ENCODE measurements at places on chromosomes 2 and 18.
A peak's percentile ranks its signal among the peaks of the same experiment; 100 is the strongest.

DNA sequence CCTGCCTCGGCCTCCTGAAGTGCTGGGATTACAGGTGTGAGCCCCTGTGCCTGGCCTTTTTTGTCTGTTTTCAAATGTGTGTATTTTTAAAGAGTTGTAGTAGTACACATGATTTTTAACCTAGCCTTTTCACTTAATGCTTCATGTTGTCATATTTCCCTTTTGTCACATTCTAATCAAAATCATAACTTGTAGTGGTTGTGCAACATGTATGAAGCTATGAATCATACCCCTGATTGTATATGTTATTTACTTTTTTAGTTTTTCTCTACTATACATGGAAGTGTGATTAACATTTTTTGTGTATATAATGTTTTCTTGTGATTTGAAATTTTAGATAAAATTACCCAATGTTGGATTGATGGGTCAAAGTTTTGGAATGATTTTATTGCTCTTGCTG, 8.5 kb downstream of the GEN1 start:
- no peak for DNase-seq

GRCh38 chr2:218252509-218253231, 8.1 kb upstream of the GPBAR1 start:
- no peak for DNase-seq

DNA sequence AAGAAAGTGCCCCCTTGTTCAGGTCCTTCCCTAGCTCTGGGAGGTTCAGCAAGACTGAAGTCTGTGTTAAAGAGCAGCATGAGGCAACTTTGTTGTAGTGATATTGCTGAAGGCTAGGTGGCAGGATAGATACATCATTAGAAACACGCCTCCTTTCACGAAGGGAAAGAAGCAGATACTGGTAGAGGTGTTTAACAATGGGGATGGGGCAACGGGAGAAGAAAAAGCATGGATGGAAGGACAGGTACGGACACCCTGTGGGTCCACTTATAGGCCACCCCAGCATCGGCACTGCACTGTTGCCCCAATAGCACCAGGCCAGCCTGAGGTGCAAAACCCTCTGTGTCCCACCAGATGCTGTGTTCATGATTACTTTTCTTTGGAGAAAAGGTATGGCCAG, 3.5 kb upstream of the IGFBP5 start:
- DNase-seq: peak; percentile 68

- DNase-seq: no peak
These were observed 91.3 kb upstream of the SEC11C start for GRCh38 chr18:59048378-59048777.

- no peak for DNase-seq
These were observed 98.6 kb upstream of the CABLES1 start for GRCh38 chr18:23036660-23037201.

DNA sequence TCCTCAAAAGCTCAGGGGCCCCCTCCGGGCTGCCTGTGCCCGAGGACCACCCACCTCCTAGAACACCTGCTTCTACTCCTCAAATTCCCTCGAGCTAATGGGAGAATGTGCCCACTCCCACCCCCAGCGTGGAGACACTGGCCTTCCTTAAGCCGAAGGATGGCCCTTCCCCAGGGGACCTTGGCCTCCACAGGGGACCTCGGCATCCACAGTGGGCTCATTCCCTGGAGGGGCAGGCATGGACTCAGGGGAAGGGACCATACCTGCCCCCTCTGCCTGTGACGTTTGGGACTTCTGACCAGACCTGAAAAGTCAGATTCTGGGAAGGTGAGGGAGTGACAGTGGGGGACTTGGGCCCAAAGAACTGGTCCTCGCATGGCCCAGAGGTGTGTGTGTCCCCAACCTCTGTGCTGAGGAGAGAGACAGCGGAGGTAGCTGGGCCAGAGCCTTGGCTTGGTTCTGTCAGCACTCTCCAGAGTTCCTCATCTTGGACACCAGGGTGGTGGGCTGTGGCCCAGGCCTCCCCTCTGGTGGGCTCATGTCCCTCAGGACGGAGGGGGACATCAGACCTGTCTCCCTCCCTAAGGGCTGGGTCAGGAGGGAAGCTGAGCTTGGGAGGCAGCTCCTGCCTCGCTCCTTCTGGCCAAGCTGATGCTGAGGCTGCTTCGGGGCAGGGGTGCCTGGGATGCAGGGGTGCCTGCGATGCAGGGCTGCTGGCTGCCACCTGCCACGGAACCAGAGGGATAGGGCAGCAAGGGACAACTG, 240.4 kb downstream of the HAUS1 start:
- DNase-seq: no peak

- DNase-seq: no peak
These were observed 75.5 kb downstream of the SLC4A3 start for GRCh38 chr2:219702796-219703545.

- DNase-seq: peak; percentile 41
These were observed 55.3 kb downstream of the OSBPL1A start for GRCh38 chr18:24342347-24342746.

DNA sequence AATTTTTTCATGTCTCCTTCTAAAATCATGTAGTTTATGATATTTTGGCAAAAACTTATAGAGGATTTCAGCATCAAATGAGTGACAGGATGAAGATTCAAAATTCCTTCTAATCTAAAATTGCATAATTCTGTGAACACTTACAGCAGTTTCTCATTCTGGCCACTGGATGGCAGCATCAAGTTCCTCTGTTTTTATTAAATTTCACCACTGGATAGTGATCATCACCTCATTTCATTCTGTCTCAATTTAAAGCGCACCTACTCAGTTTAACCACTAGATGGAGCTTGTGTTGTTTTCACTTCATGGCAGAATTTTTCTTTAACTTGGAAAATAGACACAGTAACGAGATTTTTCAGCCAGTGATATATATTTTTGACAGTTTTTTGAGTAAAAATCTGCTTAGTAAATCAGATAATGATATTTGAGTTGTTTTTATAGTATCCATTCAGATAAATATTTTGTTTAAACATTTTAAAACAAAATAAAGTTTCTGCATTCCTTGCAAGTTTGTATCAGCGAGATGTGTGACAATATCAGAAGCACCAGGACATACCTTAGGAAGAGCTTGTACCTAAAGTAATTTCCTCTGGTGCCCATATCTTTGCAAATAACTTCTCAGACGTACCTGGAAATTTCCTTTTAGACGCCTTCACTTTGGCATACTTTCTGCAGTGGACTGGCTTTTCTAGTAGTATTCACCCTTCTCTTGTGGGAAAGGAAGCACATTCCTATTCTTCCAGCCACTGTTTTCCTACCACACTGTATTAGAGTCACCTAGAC, 94.7 kb upstream of the ARHGAP15 start:
- peak; percentile 83 for DNase-seq

- DNase-seq: no peak
These were observed 7.5 kb downstream of the ADCY3 start for GRCh38 chr2:24912523-24912922.

DNA sequence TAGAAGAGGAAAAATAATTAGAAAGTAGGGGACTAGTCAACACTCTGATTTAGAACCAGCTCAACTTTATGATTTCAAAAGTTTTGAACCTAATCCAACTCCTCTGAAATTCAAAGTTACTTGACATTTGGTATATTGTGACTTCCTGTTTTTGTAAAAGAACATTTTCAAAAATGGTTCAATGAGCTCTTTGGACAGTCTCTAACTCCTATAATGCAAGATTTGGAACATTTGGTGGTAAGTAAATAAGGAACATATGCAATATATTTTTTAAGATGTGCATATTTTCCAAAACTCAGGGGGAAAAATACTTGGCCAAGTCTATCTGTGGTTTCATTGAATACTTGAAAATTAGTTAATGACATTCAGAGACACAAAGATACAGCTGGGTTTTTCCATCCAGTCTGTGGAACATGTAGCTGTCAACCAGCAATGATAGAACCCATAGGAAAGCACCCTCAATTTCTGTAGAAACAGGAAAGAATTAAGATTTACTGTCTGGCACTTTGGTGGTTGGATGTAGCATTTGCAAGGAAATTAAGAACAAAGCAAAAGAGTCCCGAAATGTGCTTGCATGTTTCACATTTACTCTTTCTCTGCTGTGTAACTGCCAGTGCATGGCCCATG, 17.0 kb upstream of the ANKRD44 start:
- no peak for DNase-seq

DNA sequence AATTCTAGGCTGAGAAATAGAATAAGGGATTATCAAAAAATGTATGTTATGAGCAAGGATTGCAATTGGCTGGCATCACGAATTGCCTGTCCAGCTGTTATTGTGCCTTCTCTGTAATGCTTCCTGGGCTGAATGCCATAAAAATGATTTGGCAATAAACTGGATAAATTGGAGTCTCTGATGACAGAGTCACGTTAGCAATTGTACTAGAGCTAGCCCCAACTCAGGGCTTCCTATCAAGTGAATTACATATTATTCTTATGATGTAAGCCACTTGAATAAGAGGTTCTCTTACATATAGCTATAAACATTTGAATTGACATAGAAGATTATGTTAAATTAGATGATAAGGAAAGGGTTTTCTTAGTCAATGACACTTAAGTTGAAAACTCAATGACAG, 607.5 kb upstream of the REG3G start:
- DNase-seq: no peak

DNA sequence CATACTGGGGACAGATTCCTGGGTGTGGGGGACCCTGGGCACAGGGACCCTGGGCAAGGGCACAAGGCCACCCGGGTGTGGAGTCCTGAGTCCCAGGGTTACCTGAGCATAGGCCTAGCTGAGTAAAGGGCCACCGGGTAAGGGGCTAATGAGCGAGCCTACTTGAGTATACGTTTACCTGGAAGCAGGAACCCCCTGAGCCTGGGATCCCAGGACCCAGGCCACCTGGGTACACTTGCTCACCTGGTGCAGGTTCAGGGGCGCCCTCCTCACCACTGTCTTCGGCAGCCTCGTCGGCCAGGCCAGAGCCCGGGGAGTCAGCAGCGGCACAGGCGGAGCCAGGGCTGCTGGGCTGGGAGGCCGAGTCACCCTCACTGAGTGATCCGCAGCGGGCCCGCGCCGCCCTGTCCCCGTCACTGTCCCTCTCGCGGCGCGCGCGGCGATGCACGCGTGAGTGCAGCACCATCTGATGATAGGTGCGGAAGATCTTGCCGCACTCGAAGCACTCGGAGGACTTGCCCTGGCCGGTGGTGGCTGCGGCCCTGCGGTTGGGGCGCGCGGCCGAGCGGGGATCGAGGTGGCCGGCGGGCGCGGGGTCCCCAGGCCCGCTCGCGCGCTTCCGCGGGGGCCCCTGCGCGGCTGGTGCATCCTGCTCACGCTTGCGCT, 53.9 kb downstream of the ZNF516 start:
- no peak for DNase-seq

- no peak for DNase-seq
These were observed 106.7 kb downstream of the ADCYAP1 start for GRCh38 chr18:1011349-1011748.

GRCh38 chr18:10316778-10317177, 137.7 kb upstream of the APCDD1 start:
- no peak for DNase-seq

- DNase-seq: no peak
These were observed 215.4 kb upstream of the OSR1 start for GRCh38 chr2:19573784-19574183.

DNA sequence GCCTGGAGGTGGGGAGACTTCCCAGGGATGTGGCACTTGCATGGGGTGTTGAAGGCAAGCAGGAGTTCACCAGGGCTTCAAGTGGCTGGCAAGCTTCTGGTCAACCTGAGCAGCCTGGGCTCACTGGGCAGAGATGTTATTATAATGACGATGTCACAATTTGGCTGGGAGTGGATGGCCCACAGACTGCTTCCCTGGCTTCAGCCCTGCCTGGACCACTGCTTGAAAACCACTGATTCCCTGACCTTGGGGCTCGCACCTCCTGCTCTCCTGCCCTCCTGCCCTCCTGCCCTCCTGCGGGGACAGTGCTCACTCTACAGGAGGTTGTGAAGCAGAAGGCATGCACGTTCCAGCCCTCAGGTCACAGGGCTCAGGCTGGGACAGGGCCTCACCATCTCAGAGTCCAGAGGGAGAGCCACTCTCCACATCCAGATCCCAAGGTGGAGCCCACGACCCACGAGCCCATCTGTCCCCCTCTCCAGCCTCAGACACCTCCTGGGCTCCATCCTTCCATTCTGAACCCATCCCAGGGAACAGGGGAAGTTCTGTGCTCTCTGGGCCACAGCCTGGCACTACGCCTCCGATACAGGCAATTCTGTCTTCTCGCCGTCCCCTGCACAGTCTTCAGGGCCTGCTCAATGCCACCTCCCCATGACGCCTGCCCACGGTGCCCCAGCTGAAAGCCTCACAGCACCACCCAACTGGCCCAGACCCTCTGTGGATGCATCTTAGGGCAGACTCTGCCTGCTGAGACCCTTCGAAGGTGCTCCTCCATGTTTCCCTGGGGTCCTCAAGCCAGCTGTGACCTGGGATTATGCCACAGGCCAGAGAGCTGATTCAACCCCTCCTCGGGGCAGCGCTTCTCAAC, 241.6 kb upstream of the RAB6C start:
- no peak for DNase-seq

DNA sequence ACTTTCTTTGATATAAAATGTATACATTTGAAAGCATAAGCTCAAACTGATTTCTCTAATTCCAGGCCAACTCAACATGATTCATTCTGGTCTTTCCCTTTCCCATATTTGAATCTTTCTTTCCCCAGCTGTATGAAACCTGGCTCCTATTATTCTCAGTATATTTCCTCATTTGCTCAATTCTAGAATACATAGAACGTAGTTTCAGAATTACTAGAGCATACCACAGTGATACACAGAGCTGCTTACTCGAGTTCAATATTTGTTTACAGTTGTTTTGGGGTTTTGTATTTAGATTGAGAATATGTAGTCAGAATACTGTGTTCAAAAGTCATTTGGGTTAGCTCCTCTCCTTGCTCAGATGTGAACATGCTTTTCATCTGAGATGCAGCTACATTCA, 43.0 kb downstream of the TNFRSF11A start:
- no peak for DNase-seq

- DNase-seq: no peak
These were observed 53.5 kb upstream of the SLC38A11 start for GRCh38 chr2:165008730-165009315.

GRCh38 chr2:234002281-234002680, 48.2 kb upstream of the SPP2 start:
- DNase-seq: no peak

DNA sequence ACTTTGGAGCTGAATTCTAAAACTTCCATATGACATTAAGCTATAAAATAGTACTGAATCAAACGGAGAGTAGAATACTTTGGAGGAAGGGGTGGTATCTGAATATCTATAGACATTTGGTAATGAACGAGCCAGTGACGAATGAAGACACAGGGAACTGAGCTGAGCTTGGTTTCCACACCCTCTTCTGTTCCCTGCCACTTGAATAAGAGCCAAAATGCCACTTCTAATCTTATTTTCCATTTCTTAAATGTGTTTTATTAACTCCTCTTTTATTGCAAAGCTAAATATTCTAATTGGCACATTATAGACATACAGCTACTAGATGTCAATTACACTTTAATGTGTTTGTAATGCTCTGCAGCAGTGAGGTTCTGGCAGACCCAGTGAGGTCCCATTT, 76.1 kb downstream of the AFF3 start:
- DNase-seq: no peak
